CD8-positive, alpha-beta T cell (primary cell): ENCODE measurements at places on chromosomes 1 and 21.

DNA sequence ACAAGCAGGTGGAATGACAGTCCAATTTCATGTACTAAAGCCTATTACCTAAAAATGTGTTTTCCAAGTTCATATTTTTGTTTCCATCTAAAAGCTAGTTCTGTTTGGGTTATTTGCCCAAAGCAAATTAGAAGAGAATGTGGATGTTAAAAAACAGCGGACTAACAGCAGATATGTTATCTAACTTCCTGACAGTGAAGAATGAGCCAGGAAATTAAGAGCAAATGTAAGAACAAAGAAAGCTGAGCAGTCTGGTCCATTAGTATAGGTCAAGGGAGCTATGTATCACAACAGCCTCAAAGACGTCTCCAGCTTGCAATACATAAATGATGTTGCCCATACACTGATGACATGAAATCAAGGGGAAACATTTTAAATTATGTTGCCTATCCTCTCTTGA, 145.5 kb upstream of the PLD5 start:
- no peak for DNase-seq

DNA sequence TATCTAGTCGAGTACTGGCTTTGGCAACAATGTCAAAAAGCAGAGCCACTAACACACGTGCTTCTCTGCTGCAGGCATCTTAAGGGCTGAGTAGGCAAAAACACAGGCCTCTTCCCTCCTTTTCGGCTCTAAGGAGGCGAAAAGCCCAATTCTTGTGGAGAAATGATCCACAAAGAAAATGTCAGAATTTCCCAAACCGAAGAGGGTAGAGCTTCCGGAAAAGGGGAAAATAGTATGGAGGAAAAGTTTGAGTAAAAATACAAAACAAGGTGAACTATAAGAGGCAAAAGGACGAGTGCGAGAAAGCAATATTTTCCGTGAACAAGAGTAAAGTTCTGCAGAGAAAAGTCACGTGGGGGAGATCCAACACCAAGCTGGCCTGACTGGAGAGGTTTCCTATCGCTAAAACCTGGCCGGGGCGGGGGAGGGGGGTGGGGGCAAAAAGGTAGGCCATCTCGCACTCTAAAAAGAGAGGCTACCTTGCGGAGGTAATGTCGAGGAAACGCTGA, 551 bp downstream of the ZRANB2 start:
- DNase-seq = no peak

DNA sequence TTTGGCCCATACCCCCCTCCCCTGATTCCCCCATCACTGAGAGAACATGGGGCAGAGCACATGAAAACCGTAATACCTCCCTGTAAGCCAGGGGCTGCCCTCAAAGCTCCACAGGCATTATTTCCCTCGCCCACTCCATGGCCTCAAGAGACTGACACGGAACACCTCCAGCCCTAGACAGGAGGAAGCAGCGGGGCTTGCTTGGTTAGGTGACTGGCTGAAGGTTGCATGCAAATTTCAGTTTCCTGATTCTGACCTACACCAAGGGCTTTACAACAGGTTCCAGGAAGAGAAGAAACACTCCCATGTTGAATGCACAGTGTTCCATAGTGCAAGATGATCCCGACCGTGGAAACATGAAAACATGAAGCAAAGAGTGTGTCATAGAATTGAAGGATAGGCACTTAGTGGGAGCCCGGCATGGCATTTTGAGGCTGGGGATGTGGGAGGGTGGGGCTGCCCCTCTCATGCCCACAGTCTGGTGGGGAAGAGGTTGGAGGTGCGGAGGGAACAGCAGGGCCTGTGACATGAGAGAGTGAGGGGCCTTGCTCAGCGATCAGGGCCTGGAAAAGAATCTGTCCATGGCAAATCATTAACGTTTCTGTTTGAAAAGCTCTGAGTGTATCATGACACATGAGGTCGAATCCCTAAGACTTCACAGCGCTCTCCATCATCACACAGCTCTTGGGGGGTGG, 33.5 kb downstream of the GPR137B start:
- no peak for DNase-seq

GRCh38 chr1:247747616-247748015, 325 bp downstream of the OR14A2 start:
- no peak for DNase-seq

- DNase-seq = no peak
These were observed 32.1 kb downstream of the AK2 start for GRCh38 chr1:33004613-33005012.

GRCh38 chr1:119774746-119775490, 6.2 kb upstream of the HMGCS2 start:
- no peak for DNase-seq

- no peak for DNase-seq
These were observed 384.9 kb downstream of the NCAM2 start for GRCh38 chr21:21383126-21383525.

- no peak for DNase-seq
These were observed 53.1 kb downstream of the SH3GLB1 start for GRCh38 chr1:86757272-86757984.

- DNase-seq = no peak
These were observed 37.6 kb upstream of the CLIC4 start for GRCh38 chr1:24707687-24708086.

- DNase-seq = no peak
These were observed 17.1 kb upstream of the EDN2 start for GRCh38 chr1:41501581-41501980.

DNA sequence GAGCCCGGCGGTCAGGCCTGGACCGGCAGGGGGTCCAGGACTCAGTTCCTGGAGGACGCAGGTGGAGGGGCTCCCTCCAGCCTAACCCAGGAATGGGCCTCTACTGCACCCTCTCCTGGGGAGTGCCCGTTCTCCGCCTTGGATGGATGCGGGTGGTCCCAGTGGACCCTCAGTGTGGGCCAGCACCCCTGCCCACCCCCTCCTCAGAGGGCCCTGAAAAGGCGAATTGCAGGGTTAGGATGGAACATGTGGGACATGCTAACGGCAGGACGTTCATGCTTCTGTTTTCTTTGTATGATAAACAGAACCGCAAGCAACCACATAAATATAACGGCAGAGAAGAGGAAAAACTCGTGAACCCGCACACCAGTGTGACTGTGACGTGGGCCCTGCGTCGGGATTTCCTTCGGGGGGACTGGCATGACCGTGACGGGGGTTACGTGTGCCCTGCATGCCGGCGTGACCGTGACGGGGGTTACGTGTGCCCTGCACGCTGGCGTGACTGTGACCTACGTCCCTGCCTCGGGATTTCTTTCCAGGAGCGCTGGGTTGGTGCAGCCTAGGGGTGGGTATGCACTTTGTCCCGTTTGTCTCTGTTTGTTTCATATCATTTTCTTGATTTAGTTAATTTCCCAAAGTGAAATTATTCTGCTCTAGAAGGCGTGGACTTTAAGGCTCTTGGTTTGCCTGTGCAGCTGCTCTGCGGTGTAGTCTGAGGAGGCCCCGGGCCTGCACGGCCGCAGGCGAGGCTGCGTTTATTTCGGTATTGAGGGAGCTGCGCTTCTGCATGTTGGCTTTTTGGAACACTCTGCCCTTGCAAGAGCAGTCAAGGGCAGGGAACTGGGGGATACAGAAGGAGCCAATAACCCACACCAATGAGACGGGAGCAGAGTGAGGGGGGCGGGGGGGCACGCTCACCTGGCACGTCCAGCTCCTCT, 3.1 kb downstream of the FTCD start:
- no peak for DNase-seq

GRCh38 chr1:5576011-5576672, 416.1 kb downstream of the NPHP4 start:
- DNase-seq = no peak

- no peak for DNase-seq
These were observed 13.1 kb downstream of the BRINP2 start for GRCh38 chr1:177183836-177184235.

DNA sequence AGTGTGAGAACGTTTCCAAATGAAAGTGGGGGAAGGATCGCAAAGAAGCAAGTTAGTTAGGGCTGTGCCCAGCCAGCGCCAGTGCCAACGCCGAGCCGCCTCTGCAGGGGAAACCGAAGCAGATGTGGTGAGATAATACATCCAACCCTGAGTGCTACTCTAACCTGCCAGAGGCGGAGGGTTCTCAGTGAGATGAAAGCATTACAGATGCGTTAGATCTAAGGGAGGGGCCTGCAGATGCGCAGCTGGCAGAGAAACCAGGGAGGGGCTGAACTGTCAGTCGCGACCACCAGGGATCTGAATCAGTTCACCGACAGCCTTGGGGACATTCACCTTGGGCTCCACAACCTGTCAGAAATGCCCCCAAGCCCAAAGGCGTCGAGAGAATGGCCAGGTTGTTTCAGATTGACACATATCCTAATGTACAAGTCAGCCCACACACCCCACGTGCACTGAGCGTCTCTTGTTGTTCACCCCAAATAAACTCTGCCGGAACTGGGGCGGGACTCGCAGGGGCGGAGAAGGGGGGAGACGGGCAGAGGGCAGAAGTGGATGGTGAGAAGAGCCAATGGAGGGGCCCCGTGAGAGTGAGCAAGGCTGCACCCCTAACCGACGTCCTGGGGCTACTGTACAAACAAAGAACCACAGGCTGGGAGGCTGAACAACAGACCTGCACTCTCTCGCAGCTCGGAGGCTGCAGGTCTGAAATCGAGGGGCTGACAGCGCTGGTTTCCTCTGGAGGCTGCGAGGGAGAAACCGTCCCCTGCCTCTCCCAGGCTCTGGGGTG, 8.7 kb upstream of the UMODL1 start:
- peak; percentile 96 for DNase-seq

DNA sequence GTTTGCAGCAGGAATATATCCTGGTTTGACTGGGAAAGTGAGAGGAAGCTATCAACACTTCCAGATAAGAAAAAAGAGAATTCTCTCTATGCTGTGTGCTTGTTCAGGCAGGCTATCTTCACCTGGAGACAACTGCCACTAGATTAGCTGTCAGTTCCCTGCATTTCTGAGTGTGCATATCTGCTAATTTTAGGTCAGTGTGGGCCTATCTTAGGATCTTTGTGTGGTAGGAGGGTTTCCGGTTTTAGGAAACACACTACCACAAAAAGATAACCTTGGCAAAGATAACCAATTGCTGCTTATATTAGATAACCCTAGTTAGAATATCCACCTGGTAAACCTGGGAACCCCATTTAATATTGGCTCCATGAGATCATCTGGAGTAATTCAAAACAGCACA, 22.5 kb upstream of the GBP5 start:
- DNase-seq = no peak

- no peak for DNase-seq
These were observed 86.8 kb upstream of the VAV3 start for GRCh38 chr1:108051631-108052377.

DNA sequence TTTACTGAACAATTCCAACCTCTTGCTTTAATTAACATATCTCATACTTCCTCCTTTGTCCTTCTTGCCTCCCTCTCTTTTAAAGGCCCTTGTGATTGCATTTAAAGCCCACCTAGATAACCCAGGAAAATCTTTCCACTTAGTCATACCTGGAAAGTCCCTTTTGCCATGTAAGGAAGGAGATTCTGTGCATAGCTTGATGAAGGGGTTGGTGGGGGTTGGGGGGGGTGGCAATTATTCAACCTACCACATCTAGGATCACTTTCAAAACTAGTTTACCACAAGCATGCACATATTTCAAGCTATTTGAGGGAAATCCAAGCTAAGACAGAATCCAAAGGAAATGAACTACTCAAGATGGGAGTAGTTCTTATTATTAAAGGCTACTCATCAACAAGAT, 249.1 kb upstream of the PTBP2 start:
- DNase-seq = no peak

GRCh38 chr1:231969076-231969475, 342.5 kb downstream of the DISC1 start:
- no peak for DNase-seq

- DNase-seq = no peak
These were observed 10.6 kb upstream of the S100A11 start for GRCh38 chr1:152047413-152047729.

DNA sequence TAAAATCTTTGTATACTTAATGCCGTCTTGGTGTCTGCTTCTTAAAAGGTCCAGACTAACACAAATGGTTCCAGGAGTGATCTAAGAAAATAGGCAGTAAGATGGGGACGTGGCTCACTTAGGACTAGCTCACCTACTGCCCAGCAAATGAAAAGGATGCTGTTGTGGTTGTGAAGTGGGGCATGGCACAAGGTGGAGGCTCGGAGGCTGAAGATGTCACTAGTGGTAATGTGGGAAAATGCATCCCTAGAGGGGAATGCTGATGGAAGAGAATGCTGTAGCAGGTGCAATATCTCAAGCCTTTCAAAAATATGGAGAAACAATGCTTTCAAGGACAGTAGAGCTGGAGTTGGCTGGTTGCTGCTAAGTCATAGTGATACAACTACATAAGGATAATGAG, 11.3 kb upstream of the UCK2 start:
- DNase-seq = no peak

DNA sequence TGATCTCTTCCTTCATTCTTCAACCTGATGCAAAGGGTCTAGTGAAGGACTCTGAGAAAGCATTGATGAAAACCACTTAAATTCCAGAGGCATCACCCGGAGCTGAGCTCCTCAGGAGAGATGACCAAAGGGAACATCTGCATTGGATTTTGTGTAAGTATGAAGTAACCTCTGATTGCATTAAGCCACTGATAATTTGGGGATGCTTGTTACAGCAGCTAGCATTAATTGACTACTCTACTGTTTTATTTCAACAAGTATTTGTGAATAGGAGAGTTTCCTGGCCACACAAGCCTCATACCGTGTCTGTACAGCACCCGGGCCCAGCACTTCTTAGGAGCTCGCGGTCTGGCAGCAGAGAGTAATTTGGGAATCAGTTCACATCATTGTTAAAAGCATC, 250.7 kb upstream of the POU3F1 start:
- DNase-seq = no peak

DNA sequence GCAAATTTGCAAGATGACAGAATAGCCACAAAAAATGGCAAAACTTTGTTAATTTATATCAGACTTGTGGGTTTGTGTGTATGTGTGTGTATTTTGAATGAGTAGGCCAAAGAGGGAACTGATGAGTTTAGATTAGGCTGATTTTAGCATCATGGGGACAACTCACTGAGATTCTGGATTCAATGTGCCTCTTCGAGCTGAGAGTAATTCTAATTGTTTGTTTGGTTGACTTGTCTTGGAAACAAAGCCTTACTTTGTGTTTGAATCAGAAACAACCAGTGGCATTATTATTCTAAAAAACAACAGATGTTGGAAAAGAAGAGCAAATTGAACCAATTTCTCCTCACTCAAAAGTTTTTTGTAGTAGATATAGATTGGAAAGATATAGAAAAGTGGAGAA, 40.5 kb upstream of the C21orf91 start:
- DNase-seq = no peak

DNA sequence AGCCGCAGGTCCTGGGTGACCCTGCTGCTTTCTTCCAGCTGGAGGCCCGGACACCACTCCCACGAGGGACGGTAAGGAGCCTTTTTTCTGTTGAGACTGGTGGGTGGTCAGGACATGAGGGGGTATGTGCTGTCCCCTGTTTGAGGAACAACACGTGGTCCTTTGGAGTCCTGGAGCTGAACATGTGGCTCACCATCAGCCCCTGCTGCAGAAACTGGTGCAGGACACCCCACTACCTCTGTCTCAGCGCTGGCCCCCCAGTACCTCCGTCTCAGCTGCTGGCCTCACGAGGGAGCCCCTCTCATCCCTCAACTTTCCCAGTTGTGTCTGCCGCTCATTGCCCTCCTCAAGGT, 34.7 kb downstream of the SLC19A1 start:
- DNase-seq = no peak
